Natural killer cell (primary cell): ENCODE measurements at places on chromosomes 5 and 9. TPM values are rescaled to one million over a fixed set of nuclear protein-coding genes. Genes with fewer than 3 reads are reported as not detected.

DNA sequence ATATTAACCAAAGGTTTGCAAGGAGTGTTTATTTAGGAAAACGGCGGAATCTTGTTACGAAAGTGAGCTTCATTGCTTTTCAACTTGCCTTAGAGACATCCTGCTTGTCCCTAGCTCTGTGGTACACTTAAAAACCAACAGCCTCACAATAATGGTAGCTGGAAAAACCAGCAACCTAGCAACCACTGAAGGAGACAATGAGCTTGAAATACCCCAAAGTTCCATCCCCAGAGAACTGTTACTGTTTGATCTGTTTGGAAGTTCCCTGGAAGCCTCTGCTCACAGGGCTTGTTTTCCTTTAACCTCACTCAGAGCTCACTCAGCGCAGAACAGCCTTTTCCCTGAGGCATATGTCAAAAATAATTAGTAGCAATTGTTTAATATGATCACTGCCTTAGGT lies 43.2 kb downstream of the SH3TC2 start:
- no peaks in the 10 kb centered on the region for H3K36me3 ChIP-seq
- H3K4me3 ChIP-seq: no peak overlapping the region
- H3K4me1 ChIP-seq: no peaks in the 10 kb centered on the region

GRCh38 chr9:79425840-79426239 lies 145.9 kb upstream of the TLE4 start:
- H3K36me3 ChIP-seq: no peaks in the 10 kb centered on the region
- no peaks in the 10 kb centered on the region for H3K4me1 ChIP-seq
- H3K27ac ChIP-seq: no peak overlapping the region
- H3K27me3 ChIP-seq: no peaks in the 10 kb centered on the region
- no peak for DNase-seq
- H3K4me3 ChIP-seq: no peak overlapping the region

DNA sequence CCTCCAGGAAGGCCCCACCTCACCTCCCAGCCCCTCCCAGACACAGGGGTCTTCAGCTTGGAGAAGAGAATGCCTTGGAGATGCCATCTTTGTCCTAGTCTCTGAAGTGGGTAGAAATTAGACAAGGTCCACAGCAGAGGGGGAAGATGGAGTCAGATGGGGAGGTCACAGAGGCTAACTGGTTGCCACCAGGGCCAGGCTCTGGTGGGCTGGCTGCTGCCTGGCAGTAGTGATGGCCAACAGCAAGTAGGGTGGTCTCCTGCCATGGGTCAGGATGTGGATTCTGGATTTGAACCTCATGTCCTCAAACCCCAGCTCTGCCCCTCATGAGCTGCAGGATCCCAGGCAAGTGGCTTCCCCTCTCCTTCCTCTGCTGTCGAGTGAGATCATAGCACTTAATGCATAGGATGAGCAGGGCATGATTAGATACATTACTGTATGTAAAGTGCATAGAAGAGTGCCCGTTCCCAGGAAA lies 38.7 kb upstream of the NEK6 start:
- no peak overlapping the region for H3K4me3 ChIP-seq
- H3K27ac ChIP-seq: peak overlapping the region; percentile 44
- no peaks in the 10 kb centered on the region for H3K27me3 ChIP-seq

- H3K36me3 ChIP-seq: no peaks in the 10 kb centered on the region
- H3K27me3 ChIP-seq: no peaks in the 10 kb centered on the region
- H3K4me1 ChIP-seq: no peaks in the 10 kb centered on the region
- DNase-seq: no peak
Measured at GRCh38 chr5:36751886-36752285, 124.7 kb upstream of the NIPBL start.

- H3K36me3 ChIP-seq: no peaks in the 10 kb centered on the region
- no peaks in the 10 kb centered on the region for H3K27me3 ChIP-seq
- DNase-seq: no peak
- H3K27ac ChIP-seq: no peak overlapping the region
- no peak overlapping the region for H3K4me3 ChIP-seq
Measured at GRCh38 chr5:9440517-9440916, 105.4 kb downstream of the SEMA5A start.

DNA sequence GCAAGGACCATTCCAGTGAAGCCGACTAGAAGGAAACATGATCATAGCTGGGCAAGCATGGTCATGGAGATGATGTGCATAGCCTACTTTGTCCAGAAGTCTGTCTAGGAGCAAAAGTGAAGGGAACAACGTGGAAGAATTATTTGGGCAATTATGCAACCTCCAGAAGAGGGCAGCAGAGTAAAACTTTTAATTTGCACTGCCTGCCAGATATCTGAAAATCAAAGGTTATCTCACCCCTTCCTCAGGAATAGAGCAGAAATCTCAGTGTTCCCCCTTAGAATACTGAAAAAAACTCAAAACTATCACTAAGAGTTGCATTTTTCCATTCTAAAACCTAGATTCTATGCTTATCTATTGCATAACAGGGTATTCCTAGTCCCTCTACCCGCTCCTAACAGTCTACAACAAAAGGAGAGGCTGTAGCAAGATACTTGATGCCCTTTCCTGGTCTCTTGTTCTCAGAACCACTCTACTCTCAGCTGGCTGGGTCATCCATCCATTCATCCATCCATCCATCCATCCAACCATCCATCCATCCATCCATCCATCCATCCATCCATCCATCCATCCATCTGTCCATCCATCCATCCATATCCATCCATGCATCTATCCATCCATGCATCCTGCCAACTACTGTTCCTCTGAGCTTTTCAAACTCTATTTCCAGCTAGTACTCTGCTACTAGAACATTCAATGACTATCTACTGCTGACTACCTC lies 8.4 kb upstream of the SETD9 start:
- no peaks in the 10 kb centered on the region for H3K36me3 ChIP-seq
- no peaks in the 10 kb centered on the region for H3K4me1 ChIP-seq
- no peak for DNase-seq
- peaks cover 2% of the 10 kb centered on the region for H3K27me3 ChIP-seq

DNA sequence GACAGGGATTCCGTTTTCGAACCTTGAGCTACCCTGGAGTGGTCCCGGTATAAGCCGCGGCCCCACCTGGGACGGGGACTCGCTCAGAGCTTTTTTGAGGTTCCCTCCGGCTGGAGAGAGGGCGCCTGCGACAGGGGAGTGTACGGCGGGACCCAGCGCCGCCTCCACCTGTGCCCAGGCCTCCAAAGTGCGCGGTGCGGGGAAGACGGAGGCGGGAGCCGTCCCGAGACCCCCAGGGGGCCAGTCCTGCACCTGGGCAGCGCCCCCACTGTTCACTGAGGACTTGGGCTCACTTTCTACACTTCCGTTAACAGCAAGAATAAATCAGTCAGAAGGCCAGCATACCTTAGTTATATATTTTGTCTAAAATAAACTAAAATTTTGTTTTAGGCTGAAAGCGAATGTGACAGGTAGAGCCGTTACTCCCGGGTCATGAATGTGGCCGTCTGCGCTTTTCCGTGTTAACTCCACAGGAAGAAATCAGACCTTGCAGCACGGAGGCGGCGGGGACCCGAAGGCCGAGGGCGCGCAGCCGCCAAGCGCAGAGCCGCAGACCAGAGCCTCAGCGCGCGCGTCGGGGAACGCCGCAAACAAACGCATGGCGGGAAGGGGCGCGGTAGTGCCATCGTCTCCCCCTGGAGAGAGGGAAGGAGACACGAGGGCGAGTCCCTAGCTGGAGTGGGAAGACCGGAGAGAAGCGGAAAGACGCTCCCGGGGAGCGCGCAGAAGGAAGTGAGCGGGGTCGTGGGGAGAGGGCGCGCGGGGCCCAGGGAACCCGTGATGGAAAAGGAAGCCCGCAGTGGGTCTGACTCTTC lies 14.1 kb downstream of the TRIM7 start:
- peak overlapping the region; percentile 79 for H3K27ac ChIP-seq
- H3K27me3 ChIP-seq: no peaks in the 10 kb centered on the region
- DNase-seq: peak; percentile 78
- H3K4me3 ChIP-seq: peak overlapping the region; percentile 91
- peaks cover 34% of the 10 kb centered on the region for H3K4me1 ChIP-seq

DNA sequence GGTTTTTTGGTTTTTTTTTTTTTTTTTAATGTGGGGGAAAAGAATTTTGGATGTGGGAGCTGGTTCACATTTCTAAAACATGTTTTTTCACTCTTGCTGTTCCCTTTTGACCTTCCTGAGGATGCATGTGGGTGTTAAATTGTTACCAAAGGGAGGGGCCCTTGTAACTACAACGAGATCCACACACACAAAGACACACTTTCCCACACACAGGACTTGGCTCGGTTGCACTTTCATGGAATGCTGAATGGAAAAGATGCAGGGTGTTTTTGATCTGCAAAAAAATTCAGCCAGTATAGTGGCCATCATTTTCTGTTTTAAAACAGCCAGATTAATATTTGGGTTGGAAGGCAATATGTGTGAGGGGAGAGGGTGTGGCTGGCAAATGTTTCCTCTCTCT lies 576.9 kb downstream of the EBF1 start:
- no peaks in the 10 kb centered on the region for H3K27me3 ChIP-seq
- DNase-seq: no peak
- H3K36me3 ChIP-seq: no peaks in the 10 kb centered on the region
- no peak overlapping the region for H3K27ac ChIP-seq
- H3K4me3 ChIP-seq: no peak overlapping the region

DNA sequence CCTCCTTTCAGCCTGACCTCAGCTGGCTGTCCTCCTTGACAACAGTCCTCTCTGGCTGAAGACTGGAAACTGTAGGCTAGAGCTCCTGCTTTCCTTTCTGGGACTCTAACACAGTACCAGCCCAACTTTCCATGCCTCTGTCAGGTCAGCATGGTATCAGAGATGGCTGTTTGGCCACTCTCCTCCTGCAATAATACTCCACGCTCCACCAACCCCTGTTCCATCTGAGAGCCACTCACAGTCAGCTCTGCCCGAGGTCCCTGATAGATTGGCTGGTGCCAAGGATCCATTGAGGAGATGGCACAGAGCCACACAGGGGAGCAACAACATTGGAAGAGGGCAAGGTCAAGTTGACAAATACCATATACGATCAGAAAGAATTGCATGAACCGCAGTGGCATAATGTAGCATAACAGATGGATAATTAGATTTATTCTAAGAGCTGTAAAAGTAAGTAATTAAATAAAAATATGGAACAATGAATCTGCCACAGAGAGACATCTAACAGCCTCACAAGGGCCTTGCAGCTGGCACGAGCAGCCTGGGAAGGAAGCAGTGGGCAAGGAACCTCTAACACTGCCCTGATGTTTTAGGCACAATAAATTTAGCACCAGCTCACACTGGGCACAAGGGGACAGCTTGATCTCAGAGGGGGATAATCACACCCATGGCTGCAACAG lies 94.3 kb upstream of the LRRTM2 start:
- no peak overlapping the region for H3K27ac ChIP-seq
- no peaks in the 10 kb centered on the region for H3K4me1 ChIP-seq
- H3K27me3 ChIP-seq: no peaks in the 10 kb centered on the region

GRCh38 chr9:111799915-111800526 lies 5.3 kb upstream of the SHOC1 start:
- no peaks in the 10 kb centered on the region for H3K4me1 ChIP-seq
- DNase-seq: no peak
- H3K36me3 ChIP-seq: no peaks in the 10 kb centered on the region
- peaks cover 4% of the 10 kb centered on the region for H3K27me3 ChIP-seq
- no peak overlapping the region for H3K27ac ChIP-seq

DNA sequence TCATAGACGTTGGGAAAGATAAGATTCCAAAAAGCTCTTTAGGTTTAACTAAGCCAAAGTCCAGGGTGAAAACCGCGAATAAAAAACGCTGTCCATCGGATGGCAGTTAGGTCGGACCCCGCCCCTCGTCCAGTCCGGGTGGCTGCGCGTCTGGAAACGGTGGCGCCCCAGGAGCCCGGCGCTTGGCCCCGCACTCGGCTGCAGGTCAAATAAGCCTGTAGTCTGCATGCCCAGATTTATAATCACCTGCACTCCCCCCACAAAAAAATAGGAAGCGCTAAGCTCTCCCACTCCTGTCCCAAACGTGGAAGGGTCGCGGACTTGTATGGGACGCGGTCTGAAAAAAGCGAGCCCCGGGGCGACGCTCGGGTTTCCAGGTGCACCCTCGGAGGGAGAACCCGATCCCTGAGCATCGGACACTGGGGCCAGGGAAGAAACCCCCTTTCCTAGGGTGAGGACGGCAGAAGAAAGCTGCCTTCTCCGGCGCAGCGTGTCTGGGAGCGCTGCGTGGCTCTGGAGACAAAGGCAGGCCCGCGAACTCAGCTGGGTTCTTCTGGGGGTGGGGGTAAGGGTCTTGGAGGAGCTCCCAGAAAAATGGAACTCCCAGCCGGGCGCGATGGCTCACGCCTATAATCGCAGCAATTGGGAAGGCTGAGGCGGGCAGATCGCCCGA lies 923 bp upstream of the ZBTB5 start:
- H3K36me3 ChIP-seq: no peaks in the 10 kb centered on the region
- peak overlapping the region; percentile 98 for H3K27ac ChIP-seq
- H3K4me1 ChIP-seq: peaks cover 15% of the 10 kb centered on the region
- H3K27me3 ChIP-seq: no peaks in the 10 kb centered on the region

DNA sequence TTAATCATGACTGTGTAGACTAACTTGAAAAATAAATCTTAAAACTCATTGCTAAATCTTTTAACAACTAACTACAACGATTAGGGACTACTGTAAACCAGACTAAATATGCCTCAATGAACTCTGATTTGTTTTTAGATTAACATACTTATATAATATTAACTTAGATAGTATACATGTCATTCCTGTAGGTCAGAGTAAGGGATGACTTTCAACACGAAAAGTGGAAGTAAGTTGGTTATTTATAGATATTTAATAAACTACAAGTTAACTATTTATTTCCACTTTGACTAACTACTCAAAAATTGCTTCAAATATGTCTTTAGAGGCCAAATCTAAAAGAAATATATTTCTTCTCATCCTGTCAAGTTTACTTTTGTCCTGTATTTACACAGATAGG lies 795.6 kb downstream of the PTPRD start:
- H3K4me3 ChIP-seq: no peak overlapping the region
- no peaks in the 10 kb centered on the region for H3K36me3 ChIP-seq
- DNase-seq: no peak
- H3K27ac ChIP-seq: no peak overlapping the region
- no peaks in the 10 kb centered on the region for H3K27me3 ChIP-seq

- H3K4me1 ChIP-seq: no peaks in the 10 kb centered on the region
- no peak for DNase-seq
- H3K4me3 ChIP-seq: no peak overlapping the region
- H3K36me3 ChIP-seq: no peaks in the 10 kb centered on the region
- H3K27ac ChIP-seq: no peak overlapping the region
Measured at GRCh38 chr5:96235008-96235910, 197.8 kb downstream of the PCSK1 start.

Gene SLC25A2
- not detected for total RNA-seq

Gene LCN1
- total RNA-seq: not detected

Gene IL5
- total RNA-seq: not detected

Gene MOB3B
- total RNA-seq: 0.30 TPM
